ENCODE measurements at places on chromosomes 16 and 17. TPM values are rescaled to one million over a fixed set of nuclear protein-coding genes. Genes with fewer than 3 reads are reported as not detected.

CLEC10A gene
- not detected for total RNA-seq

LLGL2 gene
- 30.5 TPM for total RNA-seq

KRTAP9-2 gene
- not detected for total RNA-seq

CLDN9 gene
- total RNA-seq = 0.15 TPM

SLC7A6OS gene
- 30.8 TPM for total RNA-seq

WWP2 gene
- total RNA-seq = 58.8 TPM

MYBBP1A gene
- 94.3 TPM for total RNA-seq

HOXB3 gene
- 11.9 TPM for total RNA-seq

HOXB9 gene
- total RNA-seq = 8.4 TPM

TPSAB1 gene
- total RNA-seq = not detected

CALB2 gene
- total RNA-seq = not detected

IL17C gene
- total RNA-seq = 0.29 TPM

SLC5A10 gene
- not detected for total RNA-seq

INCA1 gene
- total RNA-seq = 0.20 TPM

PRSS33 gene
- total RNA-seq = not detected

PLD2 gene
- total RNA-seq = 14.5 TPM

MYH2 gene
- not detected for total RNA-seq

NKD1 gene
- total RNA-seq = 2.1 TPM

SMIM36 gene
- not detected for total RNA-seq

MT1F gene
- 20.6 TPM for total RNA-seq

ZFP90 gene
- 32.1 TPM for total RNA-seq

AIPL1 gene
- total RNA-seq = not detected
